ENCODE measurements at places on chromosomes 4 and X. TPM values are rescaled to one million over a fixed set of nuclear protein-coding genes. Genes with fewer than 3 reads are reported as not detected.

The GLRA3 gene
- total RNA-seq: not detected

The ASB9 gene
- total RNA-seq: not detected

- H3K36me3 ChIP-seq: no peaks in the 10 kb centered on the region
- H3K27me3 ChIP-seq: no peaks in the 10 kb centered on the region
- no peak overlapping the region for H3K4me3 ChIP-seq
- no peaks in the 10 kb centered on the region for H3K4me1 ChIP-seq
These were observed 85.4 kb upstream of the RAPGEF2 start for GRCh38 chr4:159017323-159018026.

- H3K27me3 ChIP-seq: no peaks in the 10 kb centered on the region
- H3K4me1 ChIP-seq: no peaks in the 10 kb centered on the region
- H3K36me3 ChIP-seq: no peaks in the 10 kb centered on the region
These were observed 234.8 kb downstream of the COL25A1 start for GRCh38 chr4:109067508-109068235.

GRCh38 chrX:9447906-9448305 is 17.0 kb upstream of the TBL1X start:
- no peak overlapping the region for H3K4me3 ChIP-seq
- no peak for DNase-seq
- no peaks in the 10 kb centered on the region for H3K36me3 ChIP-seq
- H3K4me1 ChIP-seq: no peaks in the 10 kb centered on the region
- no peak overlapping the region for H3K27ac ChIP-seq

GRCh38 chr4:106687026-106687425 is 318.4 kb upstream of the GIMD1 start:
- no peaks in the 10 kb centered on the region for H3K27me3 ChIP-seq
- no peak overlapping the region for H3K27ac ChIP-seq
- no peak overlapping the region for H3K4me3 ChIP-seq
